Adrenal gland (tissue), 19 donors: ENCODE measurements at places on chromosomes 11 and 22.

GRCh38 chr11:61484541-61484940 is 24.0 kb upstream of the LRRC10B start:
- DNase-seq, result no peak

DNA sequence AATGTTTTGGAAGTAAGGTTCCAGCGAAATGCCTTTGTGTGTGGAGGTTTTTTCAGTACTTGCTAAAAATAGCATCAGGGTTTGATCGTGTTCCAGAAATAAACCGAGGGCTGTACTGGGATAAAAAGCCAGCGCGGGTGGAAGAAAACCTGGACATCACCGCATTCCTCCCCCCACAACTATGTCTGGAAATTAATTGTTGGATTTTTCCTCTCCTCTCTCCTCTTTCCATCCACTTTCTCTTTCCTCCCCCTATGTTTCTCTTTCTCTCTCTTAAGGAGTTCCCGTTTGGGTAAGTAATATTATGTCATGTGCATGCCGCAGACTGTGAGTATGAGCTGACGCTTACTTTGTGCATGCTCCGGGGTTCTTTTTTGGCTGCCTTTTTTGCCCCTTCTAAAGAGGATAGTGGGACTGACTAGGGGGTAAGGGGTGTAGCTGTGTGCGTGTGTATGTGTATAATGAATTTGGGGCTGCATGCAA is 104.2 kb upstream of the HSD17B12 start:
- no peak for DNase-seq

- no peak for DNase-seq
These were observed 1.1 kb downstream of the EED start for GRCh38 chr11:86245369-86246292.

DNA sequence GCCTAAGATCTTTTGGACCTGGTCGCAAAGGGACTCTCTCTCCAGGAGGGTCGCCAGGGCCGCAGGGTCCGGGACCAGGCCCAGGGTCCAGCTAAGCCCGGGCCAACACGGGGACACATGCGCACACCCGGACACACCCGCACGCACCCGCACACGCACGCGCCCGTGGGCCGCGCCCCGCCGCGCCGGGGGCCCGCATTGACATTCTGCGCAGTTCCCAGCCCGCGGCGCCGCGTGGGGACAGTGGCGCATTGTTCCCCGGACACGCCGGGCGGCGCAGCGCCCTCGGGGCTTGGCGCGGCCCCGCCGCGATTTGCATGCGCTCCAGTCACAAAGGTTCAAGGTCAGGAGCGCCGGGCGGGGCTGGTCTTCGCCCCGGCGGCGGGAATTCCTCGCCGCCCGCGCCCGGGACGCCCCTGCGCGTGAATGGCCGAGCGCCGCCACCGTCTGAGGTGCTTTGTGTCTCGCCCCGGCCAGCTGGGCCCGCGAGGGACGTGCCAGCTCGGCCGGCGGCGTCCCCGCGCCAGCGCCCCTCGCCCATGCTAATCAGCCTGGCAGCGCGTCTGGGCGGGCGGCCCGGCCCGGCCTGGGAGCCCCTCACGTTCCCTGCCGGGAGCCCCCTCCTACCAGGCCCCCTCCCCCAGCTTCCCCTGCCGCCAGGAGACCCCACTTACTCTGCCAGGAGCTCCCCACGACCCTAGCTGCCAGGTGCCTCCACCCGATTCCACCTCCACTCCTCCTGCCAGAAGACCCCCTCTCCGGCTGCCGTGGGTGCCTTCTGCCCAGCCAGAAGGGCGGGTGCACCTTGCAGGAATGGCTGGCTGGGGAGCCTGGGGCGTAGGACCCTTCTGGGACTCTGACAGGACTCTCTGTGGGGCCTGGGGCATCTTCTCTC is 50.5 kb upstream of the WNT7B start:
- DNase-seq, result peak; percentile 81

DNA sequence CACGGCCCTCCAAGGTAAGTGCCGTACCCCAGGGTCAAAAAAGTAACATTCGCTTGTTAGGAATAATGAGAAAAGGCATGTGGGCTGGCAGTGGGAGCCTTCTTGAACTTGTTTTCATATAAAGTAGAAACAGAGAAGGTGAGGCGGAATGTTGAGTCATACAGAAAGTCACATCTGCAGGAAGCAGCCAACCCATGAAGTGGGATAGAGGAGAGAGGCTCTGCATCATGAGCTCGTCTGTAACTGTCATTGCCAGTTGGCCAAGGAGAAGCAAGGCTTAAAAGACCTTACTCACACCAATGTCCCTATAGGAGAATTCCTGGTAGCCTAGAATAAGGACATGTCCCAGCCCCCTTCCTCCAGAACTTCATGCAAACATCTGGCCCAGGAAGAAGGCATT is 253.3 kb downstream of the BUD13 start:
- no peak for DNase-seq

- no peak for DNase-seq
These were observed 1.0 kb downstream of the CUL5 start for GRCh38 chr11:108009497-108010370.

DNA sequence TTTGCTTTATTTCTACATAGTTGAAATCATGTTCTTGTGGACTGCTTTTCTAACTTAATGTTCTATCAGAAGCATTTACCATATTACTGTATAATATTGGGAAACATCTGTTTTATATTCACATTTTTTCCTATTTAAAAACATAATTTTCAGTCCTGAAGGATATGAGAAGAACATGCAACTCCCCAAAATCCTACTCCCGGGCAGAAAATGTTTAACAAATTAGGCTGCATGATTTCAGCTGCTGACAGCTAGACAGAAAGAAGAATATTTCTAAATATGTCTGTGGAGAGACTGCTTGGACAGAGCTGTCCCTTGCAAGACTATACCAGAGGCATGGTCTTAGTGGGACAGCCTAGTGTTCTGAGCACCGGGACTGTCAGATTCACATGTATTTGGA is 15.7 kb upstream of the AMPD3 start:
- DNase-seq, result no peak

- no peak for DNase-seq
These were observed 90.3 kb upstream of the MTMR2 start for GRCh38 chr11:96014217-96014616.

GRCh38 chr11:116166573-116167465 is 606.0 kb downstream of the BUD13 start:
- no peak for DNase-seq

- peak; percentile 36 for DNase-seq
These were observed 20.5 kb upstream of the SORL1-AS1 start for GRCh38 chr11:121473064-121473777.

DNA sequence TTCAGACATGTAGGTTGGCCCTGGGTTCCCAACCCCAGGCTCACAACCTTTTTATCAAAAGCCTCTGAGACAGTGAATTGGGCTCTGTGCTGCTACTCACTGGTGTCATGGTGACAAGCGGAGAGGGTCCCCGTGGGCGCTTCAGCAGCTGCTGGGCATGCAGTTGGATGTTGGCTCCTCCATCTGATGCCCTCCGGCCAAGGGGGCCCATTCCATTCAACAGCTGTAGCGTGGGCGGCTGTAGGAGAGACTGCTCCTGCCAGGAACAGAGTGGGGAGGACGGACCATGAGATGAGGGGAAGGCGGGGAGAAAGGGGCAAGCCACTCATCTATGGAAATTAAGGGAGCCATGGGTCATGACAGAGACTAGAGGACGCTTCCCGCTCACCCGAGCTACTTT is 36.0 kb upstream of the APOA1 start:
- no peak for DNase-seq

- DNase-seq, result no peak
These were observed 95.0 kb downstream of the AMOTL1 start for GRCh38 chr11:94862926-94863880.

DNA sequence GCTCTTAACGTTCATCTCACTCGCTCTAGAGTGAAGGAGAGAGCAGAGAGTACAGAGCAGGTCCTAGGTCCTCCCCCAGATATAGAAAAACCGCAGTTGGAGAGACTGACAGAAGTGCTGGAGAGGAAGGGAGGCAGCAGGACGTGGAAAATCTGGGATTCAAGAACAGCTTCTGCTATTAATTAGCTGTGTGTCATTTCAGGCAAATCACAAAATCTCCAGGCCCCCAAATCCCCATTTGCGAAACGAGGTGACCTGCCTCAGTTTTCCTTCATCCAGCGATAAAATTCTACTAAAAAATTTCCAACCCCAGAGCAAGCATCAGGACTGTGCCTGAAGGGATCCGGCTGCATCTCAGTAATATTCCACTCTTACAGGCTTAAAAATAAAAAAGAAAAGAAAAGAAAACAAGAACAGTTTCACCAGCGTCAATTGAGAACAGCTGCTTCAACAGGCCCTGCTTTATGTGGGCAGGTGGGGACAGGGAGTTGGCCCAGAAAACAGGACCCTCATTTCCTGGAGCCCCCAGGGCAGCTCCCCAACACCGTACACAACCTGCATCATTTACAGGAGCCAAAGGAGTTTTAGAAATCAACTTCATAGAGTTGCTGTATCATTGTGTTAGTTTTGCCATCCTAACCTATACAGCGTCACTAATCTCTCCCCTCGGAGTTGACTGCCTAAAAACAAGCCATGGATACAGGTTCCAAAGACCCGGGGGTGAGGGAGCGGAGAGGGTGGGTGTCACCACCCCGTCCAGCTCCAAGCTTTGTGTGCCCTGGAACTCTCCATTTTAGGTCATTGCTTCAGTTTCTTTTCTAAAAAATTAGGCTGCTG is 2.3 kb upstream of the MALAT1 start:
- DNase-seq, result peak; percentile 38

DNA sequence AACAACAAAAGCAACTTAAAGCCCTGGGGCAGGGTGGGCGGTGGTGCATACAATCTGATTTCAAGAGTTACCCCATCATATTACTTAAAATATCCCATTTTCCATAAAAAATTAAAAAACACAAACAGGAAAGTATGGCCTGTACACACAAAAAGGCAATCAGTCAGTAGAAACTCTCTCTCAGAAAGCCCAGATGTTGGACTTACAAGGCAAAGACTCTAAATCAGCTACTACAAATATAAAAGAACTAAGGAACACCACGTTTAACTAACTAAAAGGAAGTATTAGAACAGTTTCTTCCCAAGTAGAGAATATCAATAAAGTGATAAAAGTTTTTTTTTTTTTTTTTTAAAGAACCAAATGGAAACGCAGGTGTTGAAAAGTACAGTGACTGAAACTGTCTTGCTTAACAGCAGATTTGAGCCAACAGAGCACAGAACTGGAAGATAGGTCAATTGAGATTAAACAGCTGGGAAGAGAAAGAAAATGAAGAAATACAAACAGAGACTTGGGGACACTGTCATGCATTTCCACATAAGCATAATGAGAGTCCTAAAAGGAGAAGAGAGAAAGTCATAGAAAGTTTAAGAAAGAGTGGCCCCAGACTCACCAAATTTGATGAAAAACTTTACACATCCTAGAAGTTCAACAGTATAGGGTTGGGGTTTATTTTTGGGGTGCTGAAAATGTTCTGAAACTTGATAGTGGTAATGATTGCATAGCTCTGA is 8.6 kb downstream of the SC5D start:
- DNase-seq, result no peak
